ENCODE measurements at places on chromosomes 2 and 18.

DNA sequence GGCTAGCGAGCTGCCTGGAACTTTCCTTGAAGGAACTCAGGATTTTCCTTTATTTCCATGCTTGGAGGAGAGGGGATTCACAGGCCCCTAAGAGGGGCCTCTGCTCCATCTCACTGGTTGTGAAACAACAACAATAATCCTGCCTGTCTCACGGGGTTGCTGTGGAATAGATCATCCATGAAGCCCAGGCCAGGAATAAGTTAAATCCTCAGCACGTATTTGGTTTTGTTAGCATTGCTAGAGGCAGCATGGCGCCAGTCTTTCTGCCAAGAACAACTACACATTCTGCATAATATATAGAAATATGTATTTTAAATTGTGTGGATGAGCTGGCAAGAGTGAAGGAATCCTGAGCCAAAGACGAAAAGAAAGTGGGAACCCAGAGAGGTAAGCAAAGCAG is 80.8 kb upstream of the L3MBTL4 start:
- no peak for DNase-seq

GRCh38 chr2:240294514-240294913 is 140.9 kb upstream of the GPC1 start:
- DNase-seq: no peak

- DNase-seq: no peak
These were observed 15.0 kb upstream of the CYS1 start for GRCh38 chr2:10095175-10095574.

DNA sequence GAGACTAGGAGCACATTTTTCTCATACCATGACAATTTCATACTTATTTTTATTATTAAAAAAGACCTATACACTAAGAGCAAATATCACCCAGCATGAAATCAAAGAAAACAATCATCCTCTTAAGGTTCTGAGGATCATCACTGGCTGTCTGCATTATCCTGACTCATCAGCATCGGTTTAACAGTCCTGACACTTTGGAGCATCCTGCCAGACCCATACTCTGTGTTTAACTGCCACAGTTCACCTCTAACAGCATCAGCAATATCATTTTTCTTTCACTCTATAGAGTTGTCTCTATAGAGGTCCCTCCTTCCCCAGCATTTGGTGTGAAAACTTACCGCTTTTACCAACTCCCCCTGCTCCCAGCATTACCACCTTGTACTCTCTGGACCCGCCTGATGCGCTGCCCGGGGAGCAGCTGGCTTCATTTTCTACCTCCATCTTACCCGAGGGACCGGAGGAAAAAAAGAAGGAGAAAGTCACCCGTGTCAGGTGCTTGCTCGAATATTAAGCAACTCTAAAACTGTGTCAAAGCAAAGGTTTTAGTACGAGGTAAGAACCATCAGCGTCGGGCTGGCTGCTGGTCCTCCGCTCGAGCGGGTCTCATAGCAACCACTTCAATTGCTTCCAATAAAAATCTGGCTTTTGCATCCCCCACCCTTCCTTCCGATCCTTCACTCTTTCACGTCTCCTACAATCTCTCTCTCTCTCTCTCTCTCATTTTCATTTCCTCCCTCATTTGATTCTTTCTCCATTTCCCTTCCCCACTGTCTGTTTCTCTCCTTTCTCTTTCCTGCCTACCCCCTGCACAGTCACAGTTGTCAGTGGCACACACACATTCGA is at the start of gene RIT2:
Gene RIT2 (minus strand): TSS at position 610 of the 846 bp plus-strand sequence.
- DNase-seq: no peak

DNA sequence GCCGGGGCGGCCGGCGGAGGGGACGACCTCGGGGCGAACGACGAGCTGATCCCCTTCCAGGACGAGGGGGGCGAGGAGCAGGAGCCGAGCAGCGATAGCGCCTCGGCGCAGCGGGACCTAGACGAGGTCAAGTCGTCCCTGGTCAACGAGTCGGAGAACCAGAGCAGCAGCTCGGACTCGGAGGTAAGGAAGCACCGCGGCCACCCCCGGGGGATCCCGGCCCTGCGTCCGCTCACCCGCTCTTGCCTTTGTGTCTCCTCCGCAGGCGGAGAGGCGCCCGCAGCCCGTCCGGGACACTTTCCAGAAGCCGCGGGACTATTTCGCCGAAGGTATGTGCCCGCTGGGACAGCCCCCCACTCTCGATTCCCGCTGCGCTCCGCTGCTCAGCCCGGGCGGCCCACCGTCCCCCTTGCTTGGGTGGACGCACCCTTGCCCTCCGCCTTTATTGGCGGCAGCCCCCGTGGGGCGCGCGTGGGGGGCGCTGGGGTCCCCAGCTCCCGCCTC is 611 bp downstream of the TCF7L1 start:
- DNase-seq: peak; percentile 45

DNA sequence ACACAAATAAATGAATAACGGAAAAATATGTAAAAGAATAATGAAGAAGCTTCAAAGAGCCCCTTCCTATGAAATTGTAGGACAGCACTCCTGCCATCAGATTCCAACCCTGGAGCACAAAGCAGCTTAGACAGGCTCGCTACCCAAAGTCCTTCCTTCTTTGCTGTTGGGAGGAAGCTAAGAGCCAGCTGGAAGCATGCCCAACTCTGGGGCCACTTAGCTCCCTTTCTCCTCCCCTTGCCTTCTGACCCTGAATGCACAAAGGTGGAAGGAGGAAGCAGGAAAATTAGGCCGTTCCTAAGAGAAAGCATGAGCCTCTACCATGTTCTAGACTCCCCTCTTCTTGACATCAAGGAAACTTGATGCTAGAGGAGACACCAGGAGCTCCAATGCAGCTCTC is 700.8 kb downstream of the RNF144A start:
- no peak for DNase-seq

GRCh38 chr2:68662466-68662865 is 19.1 kb downstream of the PROKR1 start:
- DNase-seq: no peak

GRCh38 chr2:31877008-31877407 is 133.8 kb downstream of the MEMO1 start:
- no peak for DNase-seq

- no peak for DNase-seq
These were observed 19.1 kb upstream of the MAP4K4 start for GRCh38 chr2:101678379-101678778.

DNA sequence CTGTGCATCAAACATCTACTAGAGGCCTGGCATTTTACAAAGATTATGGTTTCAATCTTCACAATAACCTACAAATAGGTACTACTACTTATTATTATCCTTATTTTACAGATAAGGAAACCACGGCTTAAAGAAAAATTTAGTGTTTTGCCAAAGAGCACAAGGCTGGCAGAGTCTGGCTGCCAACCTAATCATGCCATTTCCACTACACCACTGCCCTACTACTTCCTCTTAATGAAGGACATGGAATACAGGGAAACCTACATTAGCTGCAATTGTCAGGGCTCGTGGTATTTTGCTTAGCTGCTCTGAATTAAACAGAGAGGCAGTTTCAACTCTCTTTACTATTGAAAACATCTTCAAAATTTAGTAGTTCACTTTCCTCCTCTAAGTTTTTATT is 5.9 kb downstream of the MBOAT2 start:
- no peak for DNase-seq
